ENCODE measurements at places on chromosomes 11 and 22.

GRCh38 chr11:117419482-117420142 is 92.0 kb downstream of the CEP164 start:
- DNase-seq, result no peak

DNA sequence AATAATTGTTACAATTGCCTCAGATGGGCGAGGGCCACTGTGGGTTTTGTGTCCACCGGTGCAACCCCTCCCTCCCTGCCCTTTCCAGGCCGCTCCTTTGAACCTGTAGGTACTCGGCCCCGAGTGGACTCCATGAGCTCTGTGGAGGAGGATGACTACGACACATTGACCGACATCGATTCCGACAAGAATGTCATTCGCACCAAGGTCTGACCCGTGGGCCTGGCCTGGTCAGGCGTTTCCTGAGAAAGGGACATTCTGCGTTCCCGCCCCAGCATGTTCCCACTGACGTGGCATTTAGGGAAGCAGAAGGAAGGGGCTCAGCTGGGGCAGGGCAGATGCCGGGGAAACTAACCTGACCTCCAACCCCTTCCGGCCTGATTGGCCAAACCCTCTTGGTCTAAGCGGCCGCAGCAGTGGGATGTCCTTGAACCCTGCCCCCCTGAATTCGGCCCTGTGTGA is 10.1 kb downstream of the SIDT2 start:
- DNase-seq, result no peak

- no peak for DNase-seq
Measured at GRCh38 chr11:114173843-114174242, 114.3 kb downstream of the ZBTB16 start.

DNA sequence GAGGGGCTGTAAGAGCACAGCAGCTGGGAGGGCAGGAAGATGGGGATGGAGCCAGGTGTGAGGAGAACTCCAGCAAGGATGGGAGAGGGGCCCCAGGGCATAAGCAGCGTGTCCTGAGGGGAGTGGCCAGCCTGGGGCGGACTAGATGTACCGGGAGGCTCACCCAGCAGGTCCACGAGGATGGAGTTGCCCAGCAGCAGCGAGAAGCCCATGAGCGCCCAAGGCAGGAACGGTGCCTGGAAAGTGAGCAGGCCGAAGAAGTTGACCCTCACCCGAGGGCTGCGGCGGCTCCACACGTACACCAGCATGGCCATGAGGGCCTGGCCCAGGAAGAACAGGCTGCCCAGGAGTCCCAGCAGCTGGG is 1.3 kb downstream of the DERL3 start:
- DNase-seq, result no peak

DNA sequence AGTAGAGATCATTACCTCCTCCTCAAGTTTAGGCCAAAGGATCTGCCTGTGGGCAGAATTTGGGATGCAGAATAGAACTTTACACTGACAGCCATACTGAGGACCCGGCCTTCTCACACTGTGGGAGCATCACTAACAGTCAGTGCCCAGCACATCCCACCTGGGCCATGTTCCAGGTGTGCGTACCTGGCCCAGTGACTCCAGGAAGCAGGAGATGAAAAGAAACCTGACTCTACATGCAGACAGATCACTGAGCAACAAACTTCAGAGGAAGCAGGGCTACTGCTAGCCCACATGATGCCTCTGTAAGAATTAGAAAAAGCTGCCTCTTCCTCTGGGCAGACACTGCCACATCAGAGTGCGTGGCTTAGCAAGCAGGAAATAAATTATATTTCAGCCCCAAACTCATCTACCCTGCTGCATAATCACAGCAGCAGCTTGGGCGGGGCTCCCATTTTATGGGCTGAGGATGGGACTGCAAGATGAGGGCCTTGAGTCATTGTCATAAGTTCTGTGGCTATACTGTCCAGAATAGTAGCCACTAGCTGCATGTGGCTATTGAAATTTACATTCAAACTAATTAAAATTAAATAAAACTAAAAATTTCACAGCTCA is 6.0 kb upstream of the LMO2 start:
- DNase-seq, result no peak

DNA sequence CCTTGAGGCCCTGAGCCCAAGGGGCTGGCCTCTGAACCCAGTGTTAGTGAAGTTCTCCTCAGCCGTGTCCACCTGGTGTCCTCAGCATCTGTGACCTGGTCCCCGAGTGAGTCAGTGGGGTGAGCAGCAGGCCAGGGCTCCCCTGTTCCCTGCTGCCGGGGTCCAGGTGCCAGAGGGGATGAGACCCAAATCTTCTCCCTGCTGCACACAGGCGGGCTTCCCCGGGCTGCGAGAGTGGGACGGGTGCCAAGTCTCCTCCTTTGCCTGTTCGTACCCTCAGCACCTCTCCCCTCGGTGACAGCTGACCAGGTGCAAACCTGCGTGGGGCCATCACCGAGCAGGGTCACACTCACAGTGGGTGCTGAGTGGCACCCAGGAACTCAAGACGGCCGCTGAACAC is 514.5 kb downstream of the TBC1D22A start:
- no peak for DNase-seq

- no peak for DNase-seq
Measured at GRCh38 chr11:64654958-64655541, 64.0 kb downstream of the SLC22A12 start.

- DNase-seq, result peak; percentile 65
Measured at GRCh38 chr11:119315131-119316015, 1.6 kb downstream of the MCAM start.

DNA sequence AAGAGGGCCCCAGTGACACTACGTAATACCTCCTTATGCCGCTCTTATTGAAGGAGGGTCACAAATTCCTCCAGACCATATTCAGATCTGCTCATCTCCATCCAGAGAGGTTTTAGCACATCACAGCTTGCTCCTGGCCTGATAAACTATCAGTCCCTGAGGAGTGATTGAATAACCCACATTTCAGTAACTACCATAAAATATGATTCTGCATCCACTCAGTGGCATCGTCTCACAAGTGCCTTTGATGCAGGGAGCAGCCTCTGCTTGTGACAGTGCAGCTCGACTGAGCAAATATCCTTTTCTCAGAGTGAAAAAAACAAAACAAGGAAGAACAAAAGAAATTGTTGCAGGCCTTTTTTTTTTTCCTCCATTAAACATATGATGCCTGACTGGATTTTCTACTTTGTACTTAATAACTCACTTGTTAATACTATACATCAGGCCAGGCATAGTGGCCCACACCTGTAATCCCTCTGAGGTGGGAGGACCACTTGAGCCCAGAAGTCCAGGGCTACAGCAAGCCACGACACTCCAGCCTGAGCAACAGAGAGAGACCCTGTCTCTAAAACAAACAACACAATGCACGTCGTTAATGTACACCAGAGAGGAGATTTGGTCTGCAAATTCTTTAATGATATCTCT is 64.5 kb downstream of the DDX10 start:
- DNase-seq, result no peak

DNA sequence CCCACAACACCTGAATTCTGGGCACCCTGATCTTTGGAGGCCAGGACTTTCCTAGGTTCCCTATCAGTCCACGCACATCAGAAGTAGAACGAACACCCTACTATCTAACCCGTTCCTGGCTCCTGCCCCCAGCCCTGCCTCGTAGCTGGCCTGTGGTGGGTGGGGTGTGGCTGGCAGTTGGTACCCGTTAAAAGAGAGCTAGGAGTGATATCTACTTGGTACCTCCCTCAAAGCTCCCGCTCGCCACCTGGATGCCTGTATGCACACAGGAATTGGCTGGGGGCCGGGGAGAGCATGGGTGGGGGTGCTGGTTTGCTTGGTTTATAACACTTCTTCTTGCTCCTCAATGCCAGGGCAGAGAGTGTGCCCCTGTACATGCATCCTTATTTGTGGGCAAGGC is 14.0 kb upstream of the NECTIN1 start:
- DNase-seq, result no peak

GRCh38 chr11:117199053-117199915 is at the start of gene TAGLN:
Gene TAGLN (plus strand): TSS chr11:117199370. CDS start chr11:117203014, 3,644 bp downstream.
- peak; percentile 75 for DNase-seq

- no peak for DNase-seq
Measured at GRCh38 chr11:68173926-68174325, 39.2 kb downstream of the KMT5B start.

DNA sequence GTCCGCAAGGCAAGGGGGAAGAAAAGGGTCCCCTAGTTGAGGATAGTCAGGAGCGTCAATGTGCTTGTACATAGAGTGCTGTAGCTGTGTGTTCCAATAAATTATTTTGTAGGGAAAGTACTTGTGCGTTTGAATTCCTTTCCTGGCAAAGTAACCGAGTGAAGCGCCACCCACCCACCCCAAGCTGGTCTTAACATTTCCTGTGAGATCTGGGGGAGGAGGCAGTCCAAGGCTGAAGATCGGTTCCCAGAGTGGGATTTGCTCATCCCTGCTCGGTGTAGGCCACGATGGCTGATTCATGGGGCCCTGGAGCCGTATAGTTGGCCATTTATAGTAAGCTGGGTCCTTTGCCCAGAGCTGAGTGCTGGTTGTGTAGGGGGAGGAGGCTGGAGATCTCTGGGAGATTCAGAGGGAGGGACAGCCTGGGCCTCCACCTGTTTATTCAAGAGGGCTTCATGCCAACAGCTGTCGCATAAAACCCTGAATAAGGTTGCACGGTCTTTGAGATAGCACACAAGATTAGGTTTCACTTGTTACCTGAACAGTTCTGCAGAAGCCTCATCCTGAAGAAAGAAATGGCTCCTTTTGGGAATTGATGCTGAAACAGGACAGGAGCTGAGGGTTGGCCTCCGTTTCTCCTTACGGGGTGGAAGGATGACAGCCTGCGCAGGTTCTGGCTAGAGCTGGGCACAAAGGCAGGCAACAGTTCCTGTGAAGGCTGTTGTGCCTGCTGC is 2.4 kb downstream of the ATF4 start:
- DNase-seq, result no peak

- peak; percentile 47 for DNase-seq
Measured at GRCh38 chr11:133343951-133344350, 188.3 kb downstream of the OPCML start.

- no peak for DNase-seq
Measured at GRCh38 chr22:50473088-50473487, 1.7 kb downstream of the SBF1 start.

GRCh38 chr11:73576185-73576614 is 21.7 kb downstream of the FAM168A start:
- no peak for DNase-seq

- no peak for DNase-seq
Measured at GRCh38 chr11:64814712-64815187, 4.4 kb upstream of the MEN1 start.

DNA sequence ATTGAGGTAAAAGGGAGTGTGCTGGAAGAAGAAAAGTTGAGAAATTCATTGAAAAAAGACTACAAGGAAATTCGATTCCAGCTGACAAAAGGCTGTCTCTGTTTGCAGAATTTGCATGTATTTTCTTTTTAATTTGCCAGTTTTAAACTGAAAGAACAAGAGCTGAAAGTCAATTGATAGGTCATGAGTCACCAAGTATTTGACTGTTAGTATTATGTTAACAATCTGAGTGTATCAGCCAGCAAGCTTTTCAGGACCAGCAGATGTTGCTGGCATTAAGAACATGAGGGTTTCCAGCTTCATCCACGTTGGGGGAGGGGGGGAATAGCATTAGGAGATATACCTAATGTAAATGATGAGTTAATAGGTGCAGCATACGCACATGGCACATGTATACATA is 726.7 kb downstream of the METTL15 start:
- no peak for DNase-seq

DNA sequence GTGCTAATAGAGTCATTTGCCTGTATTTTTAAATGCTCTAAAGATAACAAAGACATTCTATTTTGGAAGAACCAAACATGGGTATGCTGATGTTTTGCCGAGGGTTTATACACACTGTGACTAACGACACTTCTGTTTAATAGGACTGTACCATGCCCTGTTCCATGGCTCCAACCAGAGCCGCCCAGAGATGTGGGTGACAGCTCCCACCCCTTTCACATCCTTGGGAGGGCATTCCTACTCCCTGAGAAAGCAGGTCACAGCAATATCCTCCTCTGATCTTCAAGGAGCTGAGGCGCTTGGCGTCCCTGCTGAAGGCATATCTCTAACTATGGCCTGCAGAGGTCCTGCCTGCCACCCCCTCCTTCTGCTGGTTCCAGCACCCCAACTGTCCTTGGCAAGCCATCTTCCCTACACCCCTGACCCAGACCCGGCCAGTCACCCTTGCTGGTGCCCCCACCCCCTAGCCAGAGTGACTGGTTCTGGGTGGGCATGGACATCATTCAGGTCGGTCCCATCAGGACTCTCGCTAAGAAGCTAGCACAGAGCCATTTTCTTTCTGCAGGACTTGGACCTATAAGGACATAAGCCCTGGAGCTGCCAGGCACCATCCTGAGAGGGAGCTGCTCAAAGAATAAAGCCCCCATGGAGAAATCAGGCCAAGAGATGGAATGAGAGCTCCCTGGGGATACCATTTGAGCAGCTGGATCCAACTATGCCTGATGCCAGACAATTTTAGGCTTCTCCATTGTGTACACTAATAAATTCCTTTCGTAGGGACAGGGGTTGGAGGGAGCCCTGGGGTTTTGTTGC is 381.3 kb downstream of the CTTN start:
- no peak for DNase-seq

DNA sequence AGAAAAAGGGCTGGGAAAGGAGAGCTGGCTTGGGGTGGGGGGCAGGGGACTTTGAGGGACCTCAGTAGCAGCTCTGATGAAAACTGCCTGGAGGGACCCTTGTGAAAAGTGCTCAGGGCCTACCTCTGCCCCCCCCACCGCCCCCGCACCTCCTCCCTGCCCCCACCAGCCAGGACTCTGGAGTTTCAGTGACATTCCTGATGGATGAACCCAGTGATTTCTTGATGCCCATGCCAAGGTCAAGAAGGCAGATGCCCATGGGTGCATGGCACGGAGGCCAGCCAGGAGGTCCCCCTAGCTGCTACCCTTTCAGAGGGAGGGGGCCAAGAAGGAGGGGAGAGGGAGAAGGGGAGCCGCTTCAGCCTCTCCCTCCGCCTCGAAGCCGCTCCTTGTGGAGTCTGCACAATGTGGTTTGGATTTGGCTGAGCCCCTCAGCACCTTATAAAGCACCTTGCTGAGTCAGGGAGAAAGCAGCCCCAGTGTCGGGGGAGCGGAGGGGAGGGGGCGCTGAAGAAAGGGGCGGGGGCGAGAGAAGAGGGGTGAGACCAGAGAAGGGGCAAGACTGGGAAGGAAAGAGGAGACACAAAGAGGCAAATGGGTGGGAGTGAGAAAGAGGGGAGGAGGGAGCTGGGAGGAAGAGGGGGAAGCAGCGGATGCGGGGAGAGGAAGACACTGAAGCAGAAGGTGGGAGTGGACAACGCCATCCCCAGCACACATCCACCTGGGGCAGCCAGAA is 2.1 kb upstream of the CLCF1 start:
- no peak for DNase-seq

DNA sequence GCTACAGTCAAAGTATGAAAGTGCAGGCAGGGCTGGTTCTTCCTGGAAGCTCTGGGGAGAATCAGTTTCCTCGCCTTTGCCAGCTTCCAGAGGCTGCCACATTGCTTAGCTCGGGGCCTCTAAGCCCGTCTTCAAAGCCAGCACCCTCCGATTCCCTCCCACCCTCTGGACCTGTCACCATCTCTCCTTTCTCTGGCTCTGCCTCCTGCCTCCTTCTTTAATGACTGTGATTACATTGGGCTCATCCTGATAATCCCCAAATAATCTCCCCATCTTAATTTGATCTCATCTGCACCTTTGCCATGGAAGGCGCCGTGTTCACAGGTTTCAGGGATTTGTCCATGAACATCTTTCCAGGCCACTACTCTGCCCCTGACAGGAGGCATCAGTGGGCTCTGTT is 42.5 kb downstream of the MCM5 start:
- no peak for DNase-seq

- peak; percentile 88 for DNase-seq
Measured at GRCh38 chr11:127451861-127452260, 451.3 kb upstream of the KIRREL3 start.
